ENCODE measurements at places on chromosomes 13 and 19.

DNA sequence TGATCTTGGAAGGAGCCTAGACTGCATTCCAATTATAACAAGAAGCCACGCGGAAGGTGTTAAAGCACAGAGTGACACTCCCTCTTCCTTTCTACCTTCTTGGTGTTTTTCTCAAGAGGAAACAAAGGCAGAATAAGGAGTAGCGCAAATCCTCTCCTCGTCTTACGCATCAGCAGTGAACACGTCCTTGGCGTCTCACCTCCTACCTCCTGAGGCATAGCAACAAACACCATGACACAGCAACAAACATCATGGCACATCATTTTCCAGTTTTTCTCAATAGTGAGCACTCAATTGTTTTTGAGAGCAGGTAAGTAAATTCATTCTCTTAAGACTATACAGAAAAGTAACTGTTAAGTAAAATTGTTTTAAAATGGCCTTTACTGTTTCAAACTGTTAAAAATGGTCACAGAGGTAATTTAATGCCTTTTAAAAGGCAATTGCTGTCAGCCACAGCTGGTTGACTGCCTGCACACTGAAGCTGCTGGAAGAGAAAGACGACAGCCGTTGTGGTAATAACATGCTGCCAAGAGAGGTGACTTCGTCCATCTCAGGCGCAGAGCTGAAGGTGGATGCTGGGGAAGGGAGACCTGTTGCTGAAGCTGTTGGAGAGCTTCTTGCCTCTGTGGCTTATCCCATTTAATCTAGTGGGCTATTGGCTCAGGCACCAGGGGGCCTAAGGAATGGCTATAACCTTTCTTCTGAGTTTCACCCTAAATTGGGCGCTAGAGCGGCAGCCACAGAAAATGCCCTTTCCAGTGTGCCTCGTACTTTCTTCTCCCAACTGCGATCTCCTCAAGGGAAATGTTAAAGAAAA, 703.7 kb downstream of the UQCRFS1 start:
- no peak for DNase-seq

- DNase-seq: no peak
Measured at GRCh38 chr13:26476782-26477142, 80.7 kb upstream of the WASF3 start.

DNA sequence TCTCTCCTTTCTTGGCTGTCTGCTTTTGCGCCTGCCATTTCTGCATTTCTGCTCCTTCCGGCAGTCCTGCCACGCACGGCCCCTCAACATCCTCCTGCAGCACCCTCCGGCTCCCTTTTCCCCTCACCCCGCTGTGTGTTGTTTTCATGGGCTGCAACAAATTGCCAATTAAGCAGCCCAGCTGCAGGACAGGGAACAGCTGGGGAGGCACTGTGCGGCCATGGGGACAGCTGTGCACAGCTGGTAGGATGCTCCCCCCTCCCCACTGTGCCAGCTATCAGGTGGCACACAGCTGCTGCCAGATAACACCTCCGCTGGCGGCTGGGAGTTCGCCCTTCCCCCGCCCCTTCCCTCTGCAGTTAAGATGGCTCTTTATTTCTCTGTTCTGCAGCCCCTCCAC, 25.4 kb downstream of the LYL1 start:
- no peak for DNase-seq

GRCh38 chr19:34666200-34666957, 10.6 kb downstream of the SCGB2B2 start:
- no peak for DNase-seq

DNA sequence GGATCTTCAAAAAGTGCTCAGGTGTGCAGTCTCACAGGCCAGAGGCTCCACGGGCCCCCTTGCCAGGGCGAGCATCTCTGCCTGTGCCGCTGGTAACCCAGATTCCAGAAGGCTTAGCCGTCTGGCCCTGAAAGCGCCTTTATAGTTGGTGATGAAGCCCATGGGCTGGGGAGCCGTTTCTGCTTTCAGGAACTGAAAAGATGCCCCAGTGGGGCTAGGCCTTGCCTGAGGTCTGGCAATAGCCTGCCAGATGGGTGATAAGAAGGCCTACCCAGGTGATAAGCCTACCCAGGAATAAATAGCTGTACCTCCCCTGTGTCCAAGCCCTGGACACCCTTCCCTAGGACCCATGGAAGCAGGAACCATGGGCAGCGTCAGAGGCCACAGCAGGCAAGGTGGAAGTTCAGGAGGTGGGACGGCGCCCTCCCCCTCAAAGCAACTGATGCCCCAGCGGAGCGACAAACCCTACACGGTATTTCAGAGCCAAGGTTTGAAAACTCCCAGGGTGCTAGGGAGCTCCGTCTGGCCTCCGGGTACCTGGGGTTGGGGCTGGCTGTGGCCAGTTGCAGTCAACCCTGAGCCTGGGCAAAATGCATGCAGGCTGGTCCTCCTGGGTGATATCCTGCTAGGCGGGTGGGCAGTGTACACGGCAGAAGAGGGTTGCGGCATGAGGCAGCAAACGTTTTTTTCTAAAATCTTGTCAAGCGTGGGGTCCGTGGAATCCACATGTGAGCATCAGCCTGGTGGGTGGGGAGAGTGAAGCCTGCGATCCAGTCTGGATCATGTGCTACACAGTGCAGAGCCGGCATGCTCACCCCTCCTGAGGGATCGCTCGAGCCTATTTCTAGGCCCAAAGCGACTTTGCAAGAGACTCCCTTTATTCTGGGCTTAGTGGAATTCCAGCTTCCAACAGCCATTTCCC, 45.3 kb downstream of the ACTN4 start:
- no peak for DNase-seq

DNA sequence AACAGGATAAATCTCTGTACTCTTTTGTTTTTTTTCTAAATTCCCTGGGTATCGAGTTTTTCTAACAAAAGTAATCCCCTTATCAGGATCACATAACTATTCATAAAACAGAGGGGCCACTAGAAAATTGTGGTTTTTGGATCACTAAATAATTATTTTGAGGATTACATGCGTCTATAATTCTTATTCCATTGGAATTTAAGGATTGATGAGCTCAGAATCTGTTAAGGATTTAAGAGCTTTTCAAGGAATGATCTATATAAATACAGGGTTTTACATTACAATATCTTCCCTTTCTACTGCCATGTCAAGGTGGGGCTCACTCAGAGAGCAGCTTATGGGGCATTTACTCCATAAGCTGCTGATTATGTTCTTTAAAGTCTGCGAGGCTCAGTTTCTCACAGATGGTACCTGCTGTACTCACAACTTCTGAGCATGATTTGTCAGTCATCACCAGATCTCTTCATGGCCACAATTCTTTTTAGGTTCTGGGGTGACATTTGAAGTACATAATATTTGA, 449.8 kb downstream of the PCDH17 start:
- peak; percentile 85 for DNase-seq

GRCh38 chr13:61253105-61253877, 162.4 kb downstream of the PCDH20 start:
- DNase-seq: no peak

DNA sequence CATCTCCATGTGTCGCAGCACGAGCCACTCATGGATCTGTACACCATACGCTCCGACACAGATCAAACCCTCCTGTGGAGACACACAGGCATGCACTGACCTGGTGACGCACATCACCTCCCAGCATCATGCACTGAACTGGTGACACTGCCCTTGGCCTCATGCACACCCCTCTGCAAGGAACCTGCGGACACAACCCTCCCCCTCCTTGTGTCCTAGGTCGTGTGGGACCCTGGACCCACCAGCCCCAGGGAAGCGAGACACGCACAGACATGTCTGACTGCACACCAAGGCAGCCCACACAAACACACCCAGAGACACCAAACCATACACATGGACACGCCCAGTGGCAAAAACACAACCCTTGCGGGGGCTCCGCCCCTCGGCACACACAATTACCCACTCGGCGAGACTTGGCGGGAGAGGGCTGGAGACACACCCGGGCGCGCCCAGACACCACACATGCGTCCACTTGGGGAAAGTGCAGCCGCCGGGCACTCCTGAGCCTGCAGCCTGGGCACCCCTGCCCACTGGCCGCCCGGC, 2.0 kb upstream of the KCNN4 start:
- no peak for DNase-seq

GRCh38 chr13:102799426-102800144, 666 bp downstream of the BIVM start:
- no peak for DNase-seq

GRCh38 chr19:38989066-38989605, 13.6 kb upstream of the FBXO17 start:
- peak; percentile 15 for DNase-seq

- DNase-seq: no peak
Measured at GRCh38 chr13:108313382-108313781, 43.9 kb downstream of the TNFSF13B start.

- no peak for DNase-seq
Measured at GRCh38 chr13:43924549-43925245, 45.0 kb downstream of the LACC1 start.

- DNase-seq: no peak
Measured at GRCh38 chr13:79581870-79582315, 100.9 kb downstream of the NDFIP2 start.

- DNase-seq: no peak
Measured at GRCh38 chr19:55539090-55539984, 2.4 kb upstream of the SBK2 start.

- DNase-seq: no peak
Measured at GRCh38 chr19:19578252-19578651, 40.2 kb downstream of the CILP2 start.

DNA sequence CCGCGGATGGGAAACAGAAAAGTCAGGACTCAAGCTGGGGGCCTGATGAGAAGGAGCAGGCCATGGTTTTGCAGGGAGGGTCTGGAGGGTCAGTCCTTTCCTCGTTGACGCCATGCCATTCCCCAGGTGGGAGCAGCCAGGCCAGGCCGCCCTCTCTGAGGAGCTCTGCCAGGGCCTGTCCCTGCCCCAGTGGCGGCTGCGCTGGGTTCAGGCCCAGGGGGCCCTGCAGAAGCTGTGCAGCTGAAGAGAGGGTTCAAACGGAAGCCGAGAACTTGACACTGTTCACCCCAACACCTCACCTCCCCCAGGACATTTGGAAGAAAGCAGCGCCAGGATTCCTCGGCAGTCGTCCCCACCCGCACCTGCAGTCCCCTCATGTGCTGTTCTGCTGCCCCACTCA, 6.1 kb upstream of the RBM42 start:
- DNase-seq: no peak

DNA sequence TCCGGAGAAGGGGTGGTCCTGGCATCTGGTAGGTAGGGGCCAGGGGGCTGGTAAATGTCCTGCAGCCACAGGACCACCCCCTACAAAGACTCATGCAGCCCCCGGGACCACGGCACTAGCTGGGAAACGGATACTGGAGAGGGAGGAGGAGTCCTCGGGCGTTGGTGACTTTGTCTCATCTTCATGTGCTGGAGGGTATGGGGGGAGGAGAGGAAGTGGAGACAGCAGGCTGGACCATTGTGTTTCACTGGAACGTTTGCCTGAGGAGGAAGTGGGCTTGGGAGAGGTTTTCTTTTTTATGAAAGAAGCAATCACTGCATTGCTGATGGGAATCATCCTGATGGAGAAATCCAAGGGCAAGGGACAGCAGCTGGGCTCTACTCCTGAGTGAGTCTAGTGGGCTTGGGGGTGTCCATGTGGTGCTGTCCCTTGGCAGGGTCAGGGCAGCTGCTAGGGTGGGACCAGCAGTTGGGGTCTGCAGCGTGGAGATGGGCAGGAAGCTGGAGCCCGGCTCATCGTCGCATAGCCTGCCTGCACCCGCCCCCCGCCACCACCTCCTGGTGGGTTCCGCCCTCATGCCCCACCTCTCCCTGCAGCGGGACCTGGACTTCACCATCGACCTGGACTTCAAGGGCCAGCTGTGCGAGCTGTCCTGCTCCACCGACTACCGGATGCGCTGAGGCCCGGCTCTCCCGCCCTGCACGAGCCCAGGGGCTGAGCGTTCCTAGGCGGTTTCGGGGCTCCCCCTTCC, 1.7 kb upstream of the ADM5 start:
- DNase-seq: no peak

DNA sequence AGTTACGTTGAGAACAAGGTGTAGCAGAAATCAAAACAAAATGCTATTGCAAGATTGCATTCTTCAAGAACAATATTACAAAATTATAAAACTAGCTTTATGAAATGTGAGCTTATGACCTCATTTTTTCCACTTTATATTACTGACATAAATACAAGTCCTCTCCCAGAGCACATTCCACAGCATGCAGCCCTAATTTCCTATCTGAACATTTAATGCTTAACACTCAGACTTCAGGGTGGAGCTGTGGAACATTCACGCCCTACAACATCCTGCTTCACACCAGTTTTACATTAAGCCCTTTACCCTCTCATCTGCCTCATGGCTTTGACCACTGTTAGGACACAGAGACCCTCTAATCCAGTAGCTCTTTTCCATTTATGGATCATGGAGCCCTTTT, 65.5 kb downstream of the EPSTI1 start:
- no peak for DNase-seq

DNA sequence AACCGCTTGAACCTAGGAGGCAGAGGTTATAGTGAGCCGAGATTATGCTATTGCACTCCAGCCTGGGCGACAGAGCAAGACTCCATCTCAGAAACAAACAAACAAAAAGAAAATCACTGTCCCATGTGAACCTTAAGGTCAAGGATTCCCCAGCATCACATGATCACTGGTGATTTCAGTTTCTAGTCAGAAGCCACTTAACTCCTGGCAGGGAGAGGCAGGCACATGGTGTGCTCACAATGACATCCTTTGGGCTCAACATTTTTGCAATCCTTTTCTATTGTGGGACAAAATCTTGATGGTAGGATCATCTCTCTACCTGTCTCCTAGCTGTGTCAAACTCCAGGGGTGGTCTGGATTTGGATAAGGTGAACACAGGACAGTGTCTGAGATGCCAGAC, 12.1 kb downstream of the AKAP8 start:
- no peak for DNase-seq

GRCh38 chr19:51473009-51473707, 5.2 kb upstream of the CEACAM18 start:
- DNase-seq: peak; percentile 15

DNA sequence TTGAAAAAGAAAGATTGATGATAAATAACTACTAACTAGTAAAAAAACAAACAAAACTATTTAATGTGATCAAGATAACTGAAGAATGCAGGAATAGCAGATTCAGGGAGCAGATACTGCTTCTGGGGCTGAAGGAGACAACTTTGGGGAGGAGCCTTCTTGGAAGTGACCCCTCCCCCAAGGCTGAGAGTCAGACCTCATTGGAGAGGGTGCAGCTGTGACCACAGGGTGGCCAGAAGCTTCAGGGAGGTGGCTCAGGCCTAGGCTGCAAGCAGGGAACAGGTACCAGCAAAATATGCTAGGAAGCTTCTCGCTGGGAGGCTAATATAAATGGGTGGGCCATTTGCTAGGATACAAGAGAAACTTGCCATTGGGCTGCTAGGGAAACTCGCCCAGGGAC, 149.9 kb downstream of the MYO16 start:
- DNase-seq: no peak

DNA sequence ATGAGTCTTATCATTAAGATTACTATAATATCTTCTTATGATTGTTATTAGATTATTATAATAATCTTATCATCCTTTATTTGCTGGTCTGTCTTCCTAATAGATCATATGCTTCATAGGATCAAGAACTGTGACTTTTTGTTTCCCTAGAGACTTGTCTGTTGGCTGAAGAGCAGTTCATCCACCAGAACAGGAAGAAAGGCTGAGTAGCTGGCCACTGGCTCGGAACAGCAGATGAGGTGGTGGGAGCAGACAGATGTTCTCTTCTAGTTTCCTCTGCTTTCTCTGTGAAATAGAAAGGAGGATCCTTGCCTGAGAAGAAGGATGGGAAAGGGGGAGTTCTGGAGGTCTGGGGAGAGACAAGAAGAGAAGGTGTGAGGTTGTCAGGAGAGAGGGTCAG, 120.0 kb downstream of the CCNA1 start:
- no peak for DNase-seq

All from HAP-1 (cell line).